Left colon (tissue), 2 donors: ENCODE measurements at places on chromosomes 12 and 14. TPM values are rescaled to one million over a fixed set of nuclear protein-coding genes. Genes with fewer than 3 reads are reported as not detected.

The RNASE7 gene
- not detected for total RNA-seq

The ZC3H14 gene
- total RNA-seq = 59.8 TPM

The CISTR gene
- total RNA-seq = not detected

The GLT1D1 gene
- total RNA-seq = not detected

The SLC8A3 gene
- 0.46 TPM for total RNA-seq

The IFI27 gene
- 498 TPM for total RNA-seq

DNA sequence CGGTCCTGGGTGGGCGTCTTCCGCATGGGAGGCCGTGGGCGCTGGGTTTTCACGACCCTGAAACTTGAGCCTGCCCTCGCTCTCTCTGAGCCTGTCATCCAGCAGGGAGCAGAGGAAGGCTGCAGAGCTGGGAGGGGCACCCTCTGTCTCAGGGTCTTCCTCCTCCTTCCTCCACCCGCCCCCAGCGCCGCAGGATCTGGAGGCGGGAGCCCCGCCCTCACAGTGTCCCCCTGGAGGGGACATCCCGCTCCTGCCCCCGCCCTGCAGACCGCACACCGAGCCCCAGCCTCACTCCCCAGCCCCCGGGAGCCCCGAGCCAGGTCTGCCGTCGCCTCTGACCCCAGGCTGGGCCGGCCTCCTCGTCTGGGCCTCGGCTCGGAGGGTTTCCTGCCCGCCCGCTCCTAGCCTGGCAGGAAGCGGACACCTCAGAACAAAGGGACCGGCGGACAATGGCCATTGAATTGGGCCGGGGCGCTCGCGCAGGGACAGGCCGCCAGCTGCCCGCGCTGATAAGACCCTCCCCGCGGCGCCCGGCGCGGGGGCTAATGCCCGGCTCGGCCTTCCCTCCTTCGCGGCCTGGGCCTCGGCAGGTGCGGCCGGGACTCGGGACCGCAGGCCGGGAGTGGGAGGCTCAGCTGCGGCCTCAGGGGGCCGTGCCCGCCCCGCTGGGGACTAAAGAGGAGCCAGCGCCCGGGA, 15.3 kb upstream of the NUDT14 start:
- no peak for DNase-seq

DNA sequence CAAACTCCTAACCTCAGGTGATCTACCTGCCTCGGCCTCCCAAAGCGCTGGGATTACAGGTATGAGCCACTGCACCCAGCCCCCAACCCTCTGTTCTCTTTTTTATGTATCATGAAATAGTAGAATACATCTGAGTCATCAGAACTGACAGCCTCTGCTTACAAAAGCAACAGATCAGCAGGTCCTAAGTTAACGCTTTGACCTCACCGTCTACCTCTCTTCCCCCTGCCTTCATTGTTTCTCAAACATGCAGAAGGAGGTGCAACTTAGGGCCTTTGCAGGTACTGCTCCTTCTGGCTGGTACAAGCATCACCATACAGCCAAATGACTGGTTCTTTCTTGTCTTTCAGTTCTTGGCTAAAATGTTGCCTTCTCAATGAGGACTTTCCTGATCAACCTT, 249.2 kb downstream of the PAWR start:
- no peak for DNase-seq

GRCh38 chr14:52901357-52901980, 49.4 kb downstream of the FERMT2 start:
- no peak for DNase-seq

- DNase-seq = no peak
Measured at GRCh38 chr12:108846290-108846701, 11.1 kb downstream of the SSH1 start.

GRCh38 chr12:26121323-26122060, 3.3 kb downstream of the BHLHE41 start:
- DNase-seq = no peak

- peak; percentile 77 for DNase-seq
Measured at GRCh38 chr14:105491366-105491973, 424 bp downstream of the TEDC1 start.
